Stimulated activated CD8-positive, alpha-beta memory T cell treated with anti-CD3 and anti-CD28 coated beads, Interleukin-7, amount 100 ng/mL, for 1 hour (primary cell): ENCODE measurements at places on chromosomes 7 and 10.

DNA sequence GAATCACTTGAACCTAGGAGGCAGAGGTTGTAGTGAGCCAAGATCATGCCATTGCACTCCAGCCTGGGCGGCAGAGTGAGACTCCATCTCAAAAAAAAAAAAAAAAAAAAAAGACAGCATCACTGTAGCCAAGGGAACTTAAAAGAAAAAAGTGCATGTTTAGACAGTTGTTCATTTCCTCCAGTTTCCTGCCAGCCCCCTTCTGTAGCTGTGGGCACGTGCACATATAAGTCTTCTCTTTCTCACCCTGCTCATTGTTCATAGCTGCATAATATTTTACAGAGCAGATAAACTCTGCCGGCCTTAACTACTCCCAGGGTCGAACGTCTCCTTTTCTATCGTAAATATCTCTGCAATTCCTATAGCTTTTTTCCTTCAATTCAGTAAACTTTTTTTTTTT is 132.6 kb downstream of the LHPP start:
- DNase-seq = no peak

DNA sequence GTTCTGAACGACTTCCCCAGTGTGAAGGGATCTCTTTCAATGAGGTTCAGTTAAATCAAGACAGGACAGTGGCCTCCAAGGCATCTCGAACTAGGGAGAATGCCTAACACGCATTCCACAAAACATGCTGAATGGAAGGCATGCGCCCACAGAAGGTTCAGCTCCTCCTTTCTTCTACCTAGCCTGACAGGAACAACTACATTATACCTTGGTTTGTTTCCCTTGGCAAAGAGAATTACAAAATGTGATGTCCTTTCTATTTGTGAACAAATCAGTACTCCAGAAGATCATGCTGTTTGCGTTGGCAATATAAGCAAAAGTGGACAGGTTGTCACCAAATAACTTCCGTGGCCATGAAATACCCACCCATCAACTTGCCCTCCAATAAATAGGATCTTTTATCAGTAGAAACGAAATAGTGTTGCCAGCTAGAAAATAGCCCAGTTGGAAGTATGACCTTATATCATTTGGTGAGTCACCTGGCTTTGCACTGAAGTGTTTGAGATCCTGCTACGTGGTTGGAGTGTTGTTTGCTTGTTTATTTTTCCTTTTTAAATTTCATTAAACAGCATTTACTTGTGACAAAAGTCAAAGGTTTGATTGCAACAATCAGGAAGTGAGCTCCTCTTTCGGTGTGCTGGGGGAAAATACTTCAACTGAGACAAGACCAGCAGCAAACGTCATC is 117.0 kb upstream of the FAM204A start:
- no peak for DNase-seq

DNA sequence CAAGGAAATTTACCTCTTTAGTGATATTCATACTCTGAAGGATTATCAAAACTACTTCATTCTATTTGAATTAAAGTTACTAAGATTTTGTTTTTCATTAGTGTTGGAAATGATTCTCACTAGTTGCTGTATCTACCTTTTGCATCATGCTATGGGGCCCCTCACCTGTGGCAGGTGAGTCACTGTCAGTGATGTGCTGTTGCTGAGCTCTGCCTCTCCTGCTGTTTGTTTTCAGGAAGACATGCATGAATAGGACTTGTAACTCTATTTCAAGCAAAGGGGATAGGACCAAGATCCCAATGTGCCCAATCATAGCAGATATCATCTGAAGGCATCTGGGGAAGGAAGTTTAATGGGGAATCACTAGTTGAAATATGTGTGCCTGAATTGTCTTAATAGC is 57.4 kb upstream of the AGR3 start:
- no peak for DNase-seq

DNA sequence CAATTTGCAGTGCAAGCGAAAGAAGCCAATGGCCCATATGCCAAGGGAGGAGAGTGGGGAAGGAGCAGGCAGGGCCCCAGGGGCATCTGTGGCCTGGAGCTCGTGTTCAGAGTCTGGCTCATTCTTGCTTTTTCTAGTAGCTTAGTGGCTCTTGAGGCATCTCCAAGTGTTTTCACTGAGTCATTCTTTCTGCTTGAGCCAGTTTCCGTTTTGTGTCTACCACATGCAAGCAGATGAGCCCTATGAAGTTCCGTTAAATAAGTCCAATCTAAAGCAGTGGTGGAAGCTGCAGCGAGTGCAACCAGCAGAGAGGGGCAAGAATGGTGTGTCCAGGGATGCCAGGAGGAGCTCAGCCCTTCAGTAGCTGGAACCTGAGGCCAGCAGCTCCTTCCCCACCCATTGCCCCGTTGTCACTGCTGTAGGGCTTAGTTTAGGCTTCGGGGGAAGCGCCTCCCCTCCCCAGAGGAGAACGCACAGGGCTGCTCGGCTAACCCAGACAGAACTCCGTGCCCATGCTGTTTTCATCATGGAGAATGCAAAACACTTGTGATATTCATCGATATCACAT is 57.4 kb upstream of the EBF3 start:
- DNase-seq = no peak

DNA sequence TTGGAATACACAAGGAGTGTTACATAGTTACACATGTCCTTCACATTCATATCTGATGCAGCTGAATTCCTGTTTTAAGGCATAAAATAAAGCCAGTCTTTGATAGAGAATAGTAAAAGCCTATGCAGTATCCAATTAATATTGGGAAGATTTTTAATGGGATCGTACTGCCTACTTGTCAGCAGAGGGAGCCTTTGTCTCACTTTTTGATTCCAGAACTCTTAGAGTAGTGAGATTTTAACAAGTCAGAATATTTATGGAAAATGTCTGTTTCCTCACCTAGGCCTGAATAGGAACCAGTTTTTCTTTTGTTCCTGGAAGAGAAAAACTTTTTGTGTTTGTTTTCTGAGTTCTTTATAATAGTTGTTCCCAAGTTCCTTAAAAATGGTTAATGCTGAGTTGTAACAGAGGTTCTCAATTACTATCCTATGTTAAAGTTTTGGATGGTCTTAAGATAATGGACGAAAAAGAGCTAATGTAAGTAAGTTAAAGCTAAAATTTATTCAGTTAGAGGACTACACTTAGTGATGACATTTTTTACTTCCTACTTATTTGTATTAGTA is 114.0 kb downstream of the BBS9 start:
- DNase-seq = no peak

DNA sequence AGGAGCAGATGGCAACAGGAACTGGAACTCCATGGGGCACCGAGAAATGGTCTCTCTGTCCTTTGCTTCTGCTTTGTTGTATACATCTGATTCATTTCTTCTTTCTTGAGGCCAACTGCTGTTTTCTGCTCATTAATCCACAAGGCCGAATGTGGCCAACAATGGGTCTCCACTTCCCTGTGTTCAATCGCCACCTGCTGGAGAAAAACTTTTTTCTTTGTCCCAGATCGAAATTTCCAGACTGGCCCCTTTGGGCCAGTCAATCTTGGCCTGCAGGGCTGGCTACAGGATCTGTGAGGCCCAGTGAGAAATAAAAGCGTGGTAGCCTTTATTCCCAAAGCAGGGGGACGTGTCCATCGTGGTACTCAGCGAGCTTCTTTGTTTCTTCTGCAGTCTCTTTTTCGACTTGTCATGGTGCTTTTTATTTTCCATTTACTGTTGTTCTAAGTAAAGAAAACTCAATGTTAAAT is 58.8 kb downstream of the PARP12 start:
- peak; percentile 1 for DNase-seq

- DNase-seq = no peak
These were observed 154.7 kb upstream of the DGKB start for GRCh38 chr7:15057272-15057671.

- no peak for DNase-seq
These were observed 78.1 kb upstream of the NEBL start for GRCh38 chr10:20975236-20975635.

DNA sequence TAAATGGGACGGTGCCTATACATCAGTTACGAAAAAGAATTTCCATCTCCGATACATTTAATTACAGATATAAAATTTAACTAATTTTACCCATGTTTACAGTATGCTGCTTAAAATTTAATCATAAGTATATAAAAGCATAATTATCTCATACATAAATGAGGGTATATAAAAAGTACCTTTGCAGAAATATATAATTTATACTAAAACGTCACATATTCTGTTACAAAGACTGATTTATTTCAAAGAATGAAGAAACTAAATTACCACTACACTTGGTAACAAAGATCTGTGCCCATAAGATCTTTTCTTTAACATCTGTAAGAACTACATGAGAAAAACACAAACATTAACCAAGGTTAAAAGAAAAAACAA is 2.8 kb downstream of the DOCK4 start:
- DNase-seq = no peak

GRCh38 chr10:71713135-71714030 is 6.2 kb downstream of the C10orf105 start:
- no peak for DNase-seq

DNA sequence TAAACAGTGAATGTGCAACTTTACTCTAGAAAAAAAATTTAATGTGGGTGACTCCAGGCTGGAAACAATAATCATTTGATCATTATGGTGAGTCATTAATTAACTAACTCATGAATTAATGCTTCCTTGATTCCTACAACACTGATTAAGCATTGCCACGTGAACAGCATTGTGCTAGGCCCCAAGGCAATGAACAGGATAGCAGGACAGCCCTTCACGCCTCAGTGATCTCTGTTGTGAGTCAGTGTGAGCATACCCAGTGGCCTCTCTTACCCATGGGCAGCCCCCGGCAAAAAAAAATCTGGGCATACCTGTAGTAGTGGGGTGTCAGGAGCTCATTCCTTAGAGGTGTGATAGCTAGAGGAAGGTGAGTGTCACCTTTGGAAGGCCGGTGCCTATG is 76.0 kb downstream of the DENND2A start:
- DNase-seq = no peak

- DNase-seq = no peak
These were observed 26.5 kb upstream of the ZNF107 start for GRCh38 chr7:64639267-64640001.

DNA sequence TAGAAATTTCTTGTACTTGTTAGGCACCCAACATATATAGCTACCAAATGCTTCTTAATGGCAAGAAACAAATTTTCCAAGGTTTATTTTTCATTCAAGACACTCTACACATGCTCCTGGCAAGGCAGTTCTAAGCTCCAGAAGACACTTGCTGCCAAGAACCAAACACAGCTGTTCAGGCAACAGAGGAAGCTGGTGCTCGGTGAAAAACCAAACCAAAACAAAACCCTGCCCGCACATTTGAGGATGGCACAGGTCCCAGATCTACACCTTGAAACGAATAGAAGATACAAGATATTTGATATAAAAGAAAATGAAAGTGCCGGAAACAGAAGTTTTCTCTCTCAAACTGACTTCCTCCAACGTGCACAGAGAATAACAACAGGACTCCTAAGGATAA is 4.9 kb upstream of the DNTT start:
- DNase-seq = no peak

GRCh38 chr7:80929619-80930018 is 10.8 kb upstream of the SEMA3C start:
- no peak for DNase-seq

- no peak for DNase-seq
These were observed 1.8 kb downstream of the INPP5A start for GRCh38 chr10:132539431-132539839.

DNA sequence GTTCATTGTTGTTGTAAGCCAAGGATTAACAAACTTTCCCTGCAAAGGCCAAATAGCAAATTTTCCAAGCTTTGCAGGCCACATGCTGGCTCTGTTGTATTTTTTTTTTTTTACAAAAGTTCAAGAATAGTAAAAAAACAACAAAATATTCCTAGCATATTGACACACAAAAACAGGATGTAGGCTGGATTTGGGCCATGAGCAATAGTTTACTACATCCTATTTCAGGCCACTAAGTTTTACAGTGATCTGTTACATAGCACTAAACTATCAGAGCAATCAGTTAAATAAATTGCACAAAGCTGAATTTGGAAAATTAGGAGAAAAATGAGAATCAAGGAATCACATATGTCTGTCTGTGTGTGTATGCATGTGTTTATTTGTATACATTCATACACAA is 491.8 kb upstream of the GHITM start:
- no peak for DNase-seq

GRCh38 chr10:5628451-5629302 is 37.7 kb downstream of the ASB13 start:
- no peak for DNase-seq

DNA sequence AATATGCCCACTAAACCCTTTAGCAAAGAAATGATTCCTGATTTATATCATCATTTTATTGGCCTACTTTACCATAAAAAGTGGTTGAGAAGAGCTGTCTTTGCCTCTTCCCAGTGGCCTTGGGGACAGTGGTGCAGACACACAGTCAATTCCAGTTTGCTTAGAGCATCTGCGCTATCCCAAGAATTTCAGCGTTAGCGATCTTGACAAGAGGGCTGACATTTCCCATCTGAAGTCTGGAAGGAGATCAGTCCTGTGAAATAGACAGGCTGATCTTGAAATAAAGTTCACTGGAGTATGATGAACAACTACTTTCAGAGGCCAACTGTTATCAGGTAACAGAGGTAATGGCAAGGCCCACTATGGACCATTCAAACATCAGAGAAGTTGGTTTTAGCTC is 475.3 kb upstream of the NRP1 start:
- DNase-seq = no peak

GRCh38 chr10:122053314-122053713 is 64.4 kb downstream of the TACC2 start:
- no peak for DNase-seq

GRCh38 chr7:73635428-73636200 is 11.3 kb upstream of the MLXIPL start:
- no peak for DNase-seq

- no peak for DNase-seq
These were observed 126.5 kb downstream of the DOCK4 start for GRCh38 chr7:112079673-112080072.

- DNase-seq = no peak
These were observed 50.1 kb downstream of the NOD1 start for GRCh38 chr7:30428246-30429155.

GRCh38 chr10:93806903-93807302 is 49.2 kb downstream of the LGI1 start:
- DNase-seq = no peak

- no peak for DNase-seq
These were observed 114.8 kb downstream of the TSPAN12 start for GRCh38 chr7:120743128-120743527.

DNA sequence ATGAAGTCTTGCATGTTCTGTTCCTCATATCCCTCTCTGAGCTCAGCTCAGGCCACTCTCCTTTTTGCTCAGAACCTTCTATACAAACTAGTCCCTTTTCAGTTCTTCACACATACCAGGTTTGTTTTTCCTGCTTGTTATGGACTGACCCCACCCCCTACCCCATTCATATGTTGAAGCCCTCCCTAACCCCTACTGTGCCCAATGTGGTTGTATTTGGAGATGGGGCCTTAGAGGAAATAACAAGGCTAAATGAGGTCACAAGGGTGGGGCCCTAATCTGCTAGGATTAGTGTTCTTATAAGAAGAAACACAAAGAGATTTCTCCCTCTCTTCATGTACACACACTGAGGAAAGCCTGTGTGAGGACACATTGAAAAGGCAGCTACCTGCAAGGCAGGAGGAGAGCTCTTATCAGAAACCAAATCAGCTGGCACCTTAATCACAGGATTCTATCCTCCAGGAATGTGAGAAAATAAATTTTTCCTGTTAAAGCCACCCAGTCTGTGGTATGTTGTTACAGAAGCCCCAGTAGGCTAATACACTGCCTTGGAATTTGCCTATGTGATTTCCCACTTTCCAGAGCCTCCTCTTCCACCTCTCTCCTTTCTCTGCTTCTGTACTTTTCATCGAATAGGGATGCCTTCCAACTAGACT is 67.3 kb upstream of the DNAJB12 start:
- DNase-seq = no peak

GRCh38 chr7:66930341-66930740 is 9.3 kb downstream of the TMEM248 start:
- no peak for DNase-seq
